Stimulated activated CD4-positive, alpha-beta T cell treated with anti-CD3 and anti-CD28 coated beads, Interleukin-2, amount 100 ng/mL, for 24 hours (primary cell): ENCODE measurements at places on chromosomes 7 and 10.

DNA sequence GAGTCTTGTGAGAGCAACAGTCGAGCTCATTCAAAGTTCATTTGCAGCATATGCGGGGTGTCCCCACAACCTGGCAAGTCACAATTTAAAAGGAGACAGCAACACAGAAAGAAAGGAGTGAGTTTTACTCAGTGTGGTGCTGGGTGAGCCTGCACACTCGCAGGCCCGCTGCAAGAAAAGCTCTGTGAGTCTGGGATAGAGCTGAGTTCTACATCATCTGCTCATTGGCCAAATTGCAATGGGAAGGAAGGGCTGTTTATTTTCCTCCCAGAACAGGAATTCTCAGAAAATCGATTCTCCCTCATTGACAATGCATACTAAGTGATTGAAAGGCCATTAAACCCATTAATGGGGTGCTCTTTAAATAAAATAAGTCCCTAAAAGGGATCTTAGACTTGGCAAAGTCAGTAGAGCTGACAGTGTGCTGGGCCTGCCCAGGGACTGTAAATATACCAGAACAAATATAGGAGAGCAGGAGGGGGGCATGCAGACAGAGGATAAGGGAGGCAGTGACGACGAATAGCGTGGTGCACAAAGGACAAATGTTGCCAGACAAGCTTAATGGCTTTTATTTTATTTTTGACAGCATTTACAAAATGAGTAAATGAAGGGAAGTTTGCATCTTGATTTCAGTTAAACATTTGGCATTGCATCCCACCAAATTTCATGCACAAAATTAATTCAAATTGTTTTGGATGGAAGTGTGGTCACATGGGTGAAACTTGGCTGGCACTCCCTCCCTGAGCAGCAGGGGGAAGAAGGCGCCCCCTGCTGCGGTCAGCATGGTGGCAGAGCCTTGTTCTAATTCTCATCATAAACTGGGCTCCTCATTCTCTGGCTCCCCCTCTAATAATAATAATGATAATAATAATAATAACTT, 215.7 kb downstream of the SNX10 start:
- no peak for DNase-seq

DNA sequence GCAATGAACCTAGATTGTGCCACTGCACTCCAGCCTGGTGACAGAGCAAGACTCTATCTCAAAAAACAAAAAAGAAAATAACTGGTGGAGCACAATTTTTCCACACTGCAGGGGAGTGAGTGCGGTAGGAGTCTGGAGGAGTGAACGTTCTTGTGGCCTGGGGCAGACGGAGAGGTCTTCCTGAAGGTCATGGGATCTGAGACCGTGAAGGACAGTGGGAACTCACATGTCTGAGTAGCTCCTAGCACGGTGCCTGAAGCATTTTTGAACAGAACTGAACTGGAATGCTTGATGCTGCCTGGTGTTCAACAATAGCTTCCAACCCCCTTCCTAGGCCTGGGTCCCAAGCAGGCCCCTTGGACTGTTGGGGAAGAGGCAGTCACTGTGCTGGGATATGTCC, 84.3 kb upstream of the PODXL start:
- DNase-seq: no peak

DNA sequence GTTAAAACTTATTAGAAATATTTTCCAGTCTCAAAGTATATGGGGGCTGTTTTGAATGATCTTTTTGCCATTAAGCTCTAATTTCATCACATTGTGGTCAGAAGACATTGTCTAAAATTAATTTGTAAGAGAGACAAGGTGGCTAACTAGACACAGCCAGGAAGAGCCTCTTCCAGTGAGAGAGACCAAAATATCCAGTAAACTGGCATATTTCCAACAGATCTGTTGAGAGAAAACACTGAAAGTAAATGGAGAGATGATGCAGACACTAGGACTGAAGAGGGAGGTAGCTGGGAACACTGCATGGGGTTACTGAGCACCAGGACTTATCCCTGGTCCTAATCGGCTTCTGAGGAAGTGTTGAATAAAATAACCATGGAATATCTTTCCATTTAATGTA, 101.5 kb upstream of the TAS2R16 start:
- no peak for DNase-seq

DNA sequence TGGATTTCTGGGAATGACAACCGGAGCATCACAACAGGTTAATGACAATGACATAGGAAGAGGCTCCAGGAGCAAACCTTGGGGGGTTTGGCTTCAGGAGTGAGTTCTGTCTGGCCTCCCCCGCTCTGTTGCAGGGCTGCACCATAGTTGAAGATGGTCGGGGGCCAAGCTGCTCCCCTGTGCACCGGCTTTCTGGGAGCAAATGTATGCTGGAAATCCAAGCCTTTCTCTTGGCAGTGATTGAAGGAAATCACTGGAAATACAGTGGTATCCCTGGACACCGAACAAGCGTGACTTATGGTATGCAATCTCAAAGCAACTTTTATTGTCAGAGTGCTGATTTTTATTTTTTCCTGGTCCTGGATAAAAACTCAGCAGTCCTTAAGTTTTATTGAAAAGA, 251.9 kb upstream of the ZNF32 start:
- DNase-seq: no peak

GRCh38 chr7:63899691-63900393, 98.8 kb upstream of the ZNF722 start:
- DNase-seq: peak; percentile 83

DNA sequence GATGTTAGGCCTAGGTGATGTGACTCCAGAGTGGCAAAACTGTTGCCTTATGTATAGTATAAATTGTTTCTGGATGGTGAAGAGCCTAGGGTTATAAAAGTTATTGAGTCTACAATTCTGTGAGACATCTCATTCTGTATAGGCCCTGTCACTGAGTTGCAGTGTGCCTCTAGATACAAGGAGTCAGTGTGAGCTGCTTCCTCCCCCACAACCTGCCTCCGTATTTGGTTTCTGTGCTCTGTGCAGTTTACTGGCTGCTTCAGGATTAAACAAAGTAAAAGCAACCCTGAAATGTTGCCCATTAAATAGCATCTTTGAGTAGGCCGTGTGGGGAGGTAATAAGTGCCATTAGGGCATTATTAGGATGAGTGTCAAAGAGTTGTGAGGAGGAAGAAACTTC, 1.9 kb upstream of the IFRD1 start:
- no peak for DNase-seq

GRCh38 chr7:150738092-150738491, 874 bp downstream of the GIMAP5 start:
- no peak for DNase-seq

- no peak for DNase-seq
These were observed 281.5 kb upstream of the PHYHIPL start for GRCh38 chr10:58894929-58895328.

DNA sequence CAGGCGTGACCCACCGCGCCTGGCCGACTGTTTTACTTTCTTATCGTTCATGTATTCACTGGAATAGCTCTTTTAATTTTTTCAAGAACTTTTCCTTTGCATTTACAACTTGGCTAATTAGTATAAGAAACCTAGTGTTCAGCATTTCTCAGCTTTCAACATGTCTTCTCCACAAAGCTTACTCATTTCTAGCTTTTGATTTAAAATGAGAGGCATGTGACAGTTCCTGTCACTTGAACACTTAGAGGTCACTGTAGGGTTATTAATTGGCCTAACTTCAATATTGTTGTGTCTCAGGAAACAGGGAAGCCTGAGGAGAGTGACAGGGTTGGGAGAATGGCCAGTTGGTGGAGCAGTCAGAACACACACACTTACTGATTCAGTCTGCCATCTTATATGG, 125.1 kb upstream of the GPR22 start:
- no peak for DNase-seq

DNA sequence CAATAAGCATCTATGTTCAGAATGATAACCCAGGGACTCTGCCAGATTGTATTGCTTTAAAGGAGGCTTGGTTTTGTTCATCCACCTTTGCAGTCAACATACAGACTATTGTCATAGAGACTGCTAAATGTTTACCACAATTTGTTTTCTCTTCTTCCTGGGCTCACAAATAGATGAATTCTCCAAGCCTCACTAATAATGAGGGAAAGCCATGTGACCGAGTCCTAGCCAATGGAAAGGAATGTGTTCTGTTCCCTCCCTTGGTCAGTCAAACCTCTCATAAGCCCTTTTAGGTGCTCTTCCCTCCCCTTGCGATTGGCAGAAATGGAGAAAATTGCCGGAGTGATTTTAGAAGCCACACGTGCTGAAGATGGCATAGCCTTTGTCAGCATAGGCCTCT, 136.9 kb downstream of the RTKN2 start:
- no peak for DNase-seq

DNA sequence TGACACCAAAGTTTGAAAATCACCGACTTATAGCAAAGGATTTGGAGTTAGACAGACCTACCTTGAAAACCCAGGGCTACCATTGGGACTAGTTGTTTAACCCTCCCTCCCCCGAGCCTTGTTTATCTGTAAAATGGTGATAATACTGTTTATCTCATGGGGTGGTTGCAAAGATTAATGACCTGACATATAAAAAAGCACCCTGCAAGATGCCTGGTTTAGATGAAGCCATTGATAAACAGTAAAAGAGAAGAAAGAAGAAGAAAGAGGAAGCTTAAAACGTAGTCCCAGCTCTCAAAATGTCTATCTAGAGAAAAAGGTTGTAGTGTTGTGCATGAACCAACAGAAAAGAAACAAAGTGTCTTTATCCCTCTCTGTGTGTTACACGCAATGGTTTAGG, 145.7 kb downstream of the FGFR2 start:
- no peak for DNase-seq

- DNase-seq: no peak
These were observed 39.4 kb downstream of the CSGALNACT2 start for GRCh38 chr10:43177595-43177994.

- no peak for DNase-seq
These were observed 425.2 kb upstream of the NFE2L3 start for GRCh38 chr7:25726781-25727311.
